ENCODE measurements at places on chromosomes 3 and 15.
A peak's percentile ranks its signal among the peaks of the same experiment; 100 is the strongest.

GRCh38 chr3:96966181-96966929 is 152.0 kb downstream of the EPHA6 start:
- no peak for DNase-seq

DNA sequence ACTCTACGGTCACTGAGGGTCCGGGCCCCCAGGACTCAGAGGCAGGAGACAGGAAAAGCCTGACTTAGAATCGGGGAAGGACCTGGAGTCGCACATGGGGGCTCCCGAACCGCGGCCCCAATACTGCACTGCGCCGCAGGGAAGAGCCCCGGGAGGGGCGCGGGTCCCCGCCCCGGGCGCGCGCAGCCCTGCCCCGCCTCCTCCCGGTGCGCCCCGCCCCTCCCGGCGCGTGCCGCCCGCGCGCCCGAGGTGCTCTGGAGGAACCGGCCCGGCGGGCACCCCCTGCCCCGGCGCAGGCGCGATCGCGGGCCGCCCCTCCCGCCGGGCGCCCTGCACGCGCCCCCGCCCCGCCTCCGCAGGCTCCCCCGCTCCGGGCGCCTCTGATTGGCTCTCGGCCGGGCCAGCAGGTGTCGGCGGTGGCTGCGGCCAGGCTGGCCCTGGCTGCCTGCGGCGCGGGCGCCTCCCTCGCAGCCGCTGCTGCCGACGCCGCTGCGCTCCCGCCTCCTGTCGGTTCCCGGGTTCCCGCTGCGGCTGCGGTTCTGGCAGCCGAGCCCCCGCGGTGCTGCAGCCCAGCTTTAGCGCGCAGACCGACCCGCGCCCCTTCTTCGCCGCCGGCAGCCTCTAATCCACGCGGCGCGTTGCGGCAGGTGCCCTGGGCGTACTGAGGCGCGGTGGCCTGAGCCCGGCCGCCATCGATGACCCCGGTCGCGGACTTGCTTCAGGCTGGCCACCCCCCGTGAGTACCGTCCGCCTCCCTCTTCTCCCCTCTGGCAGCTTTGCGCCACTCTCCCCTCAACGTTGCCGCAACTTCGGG is at the start of gene MYRIP:
MYRIP (plus strand) TSS at position 429 of the 814 bp plus-strand sequence. CDS start 91,208 bp downstream, outside the sequence.
- DNase-seq = peak; percentile 78

- no peak for DNase-seq
Observed at GRCh38 chr3:42685363-42685881, at the start of gene KLHL40. Gene KLHL40 (plus strand): TSS chr3:42685537. CDS start chr3:42685619, 82 bp downstream.

DNA sequence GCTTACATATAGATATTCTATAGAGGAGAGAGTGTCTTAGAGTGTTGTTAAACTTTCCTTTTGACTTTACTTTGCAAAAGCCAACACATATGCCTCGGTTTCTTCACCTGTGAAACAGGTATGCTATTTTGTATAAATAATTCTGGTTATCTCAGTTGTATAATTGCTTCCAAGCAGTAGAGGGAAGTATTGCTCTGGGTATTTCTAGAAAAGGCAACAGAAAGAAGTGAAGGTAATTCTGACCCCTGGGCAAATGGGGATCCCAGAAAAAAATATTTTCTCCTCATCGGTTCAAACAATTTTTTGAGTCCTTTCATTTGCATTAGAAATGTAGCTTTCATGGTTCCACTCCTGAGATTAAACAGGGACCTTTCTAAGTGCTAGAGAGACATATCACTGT is 216.5 kb upstream of the SEMA6D start:
- no peak for DNase-seq

DNA sequence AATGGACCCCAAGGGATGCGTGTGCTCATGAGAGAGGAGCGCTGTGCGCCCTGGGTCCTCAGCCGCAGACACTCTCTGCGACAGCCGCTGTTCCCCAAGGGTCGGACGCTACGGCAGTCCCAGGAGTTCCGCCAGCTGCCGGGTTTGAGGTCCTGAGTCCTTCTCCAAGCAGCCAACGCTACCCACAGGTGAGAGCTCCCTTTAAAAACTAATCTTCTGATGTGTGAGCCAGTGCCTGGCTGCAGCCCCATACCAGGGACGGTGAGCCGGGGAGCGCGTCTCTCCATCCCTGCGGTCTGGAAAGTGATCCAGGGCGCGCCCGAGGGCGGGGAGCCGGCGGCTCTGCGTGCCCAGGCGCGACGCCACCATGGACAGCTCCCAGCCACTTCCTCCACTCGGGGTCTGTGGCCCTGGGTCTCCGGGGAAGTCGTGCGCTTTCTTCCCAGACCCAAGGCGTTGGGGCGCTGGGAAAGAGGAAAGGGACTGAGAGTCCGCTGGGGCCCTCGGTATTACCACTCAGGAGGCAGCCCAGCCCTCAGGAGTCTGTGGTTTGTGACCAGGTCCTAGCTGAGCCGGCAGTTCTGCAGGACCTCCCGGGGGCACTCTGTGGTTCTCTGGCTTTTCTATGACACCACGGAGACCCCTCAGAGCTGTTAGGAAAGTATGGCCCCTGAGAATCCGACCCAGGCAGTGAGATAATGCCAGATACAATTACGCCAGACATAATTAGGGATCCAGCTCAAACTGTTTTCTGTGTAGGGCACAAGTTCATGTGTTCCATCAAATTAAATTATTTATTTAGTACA is 1.4 kb downstream of the CEMIP start:
- peak; percentile 79 for DNase-seq

GRCh38 chr15:101488300-101489164 is 975 bp downstream of the PCSK6 start:
- DNase-seq = peak; percentile 68

DNA sequence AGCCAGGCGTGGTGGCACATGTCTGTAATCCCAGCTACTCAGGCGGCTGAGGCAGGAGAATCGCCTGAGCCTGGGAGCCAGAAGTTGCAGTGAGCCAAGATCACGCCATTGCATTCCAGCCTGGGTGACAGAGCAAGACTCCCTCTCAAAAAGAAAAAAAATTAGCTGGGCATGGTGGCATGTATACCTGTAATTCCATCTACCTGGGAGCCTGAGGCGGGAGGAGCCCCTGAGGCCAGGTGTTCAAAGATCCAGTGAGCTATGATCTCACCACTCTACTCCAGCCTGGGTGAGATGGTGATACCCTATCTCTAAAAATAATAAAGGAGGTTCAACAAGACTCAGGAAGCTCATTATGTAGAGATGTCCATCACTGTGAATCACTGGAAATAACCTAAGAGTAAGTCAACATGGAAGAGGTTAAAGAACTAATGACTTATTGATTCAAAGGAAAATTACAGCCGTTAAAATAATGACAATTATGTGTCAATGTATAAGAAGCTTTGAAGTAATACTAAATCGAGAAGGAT is 19.8 kb upstream of the RAB7A start:
- no peak for DNase-seq

DNA sequence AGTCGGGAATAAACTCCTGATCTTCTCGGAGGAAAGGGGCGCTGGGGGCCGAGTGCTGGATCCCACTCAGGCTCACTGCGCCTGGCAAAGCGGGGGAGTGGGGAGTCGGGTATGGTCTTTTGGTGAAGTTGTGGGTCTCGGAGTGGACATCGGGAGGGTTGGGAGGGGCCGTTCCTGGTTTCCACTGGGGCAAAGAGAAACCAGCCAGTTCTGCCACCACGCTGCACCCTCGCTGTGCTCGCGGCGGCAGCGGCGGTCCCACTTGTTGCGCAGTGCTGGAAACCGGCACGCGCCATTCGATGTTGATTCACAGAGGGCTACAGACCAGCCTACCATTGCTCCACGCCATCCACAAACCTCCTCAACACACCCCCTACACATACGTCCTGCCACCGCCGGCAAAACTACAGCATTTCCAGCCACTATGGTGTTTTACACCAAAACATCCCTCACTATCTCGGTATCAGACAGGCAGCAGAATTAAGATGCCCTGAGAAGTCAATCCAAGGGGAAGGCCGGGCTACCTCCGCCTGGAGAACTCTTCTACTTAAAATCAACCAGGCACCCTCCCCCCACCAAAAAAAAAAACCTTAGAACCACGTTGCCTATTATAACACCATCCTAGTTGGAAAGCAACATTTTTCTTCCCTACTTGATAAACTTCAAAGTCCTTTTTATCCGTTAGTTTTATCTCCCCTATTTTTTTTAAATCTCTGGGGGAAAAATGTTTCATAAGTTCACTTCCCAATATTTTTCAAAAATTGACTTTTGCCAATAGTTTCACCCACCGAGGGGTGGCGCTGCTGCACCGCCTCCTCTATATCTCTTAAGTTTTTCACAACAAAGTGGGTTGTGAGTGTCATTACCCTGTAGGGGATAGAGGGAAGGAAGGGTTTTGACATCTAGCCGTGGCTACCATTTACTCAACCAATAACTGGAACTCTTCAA is 3.6 kb downstream of the BCL6 start:
- DNase-seq = no peak

Data from HEK293T (cell line).